ENCODE measurements at places on chromosomes 5 and 9. TPM values are rescaled to one million over a fixed set of nuclear protein-coding genes. Genes with fewer than 3 reads are reported as not detected.

The SPATA31E1 gene
- polyA plus RNA-seq: not detected

The RGS7BP gene
- 6.7 TPM for polyA plus RNA-seq

The KIF4B gene
- not detected for polyA plus RNA-seq

The ZBED3 gene
- 7.9 TPM for polyA plus RNA-seq

The GMCL2 gene
- not detected for polyA plus RNA-seq

The TPPP gene
- polyA plus RNA-seq: 0.94 TPM

The PPIC gene
- polyA plus RNA-seq: 14.4 TPM

The ZNF483 gene
- polyA plus RNA-seq: 9.7 TPM

The COL5A1 gene
- 3.5 TPM for polyA plus RNA-seq

The STKLD1 gene
- polyA plus RNA-seq: 2.4 TPM

The DBH gene
- polyA plus RNA-seq: 47.0 TPM

The SPAAR gene
- polyA plus RNA-seq: 3.3 TPM

The SLC1A3 gene
- 20.8 TPM for polyA plus RNA-seq

The PPP1R26 gene
- polyA plus RNA-seq: 11.5 TPM

The CPEB4 gene
- 42.9 TPM for polyA plus RNA-seq
